ENCODE measurements at places on chromosomes 1 and 21.

DNA sequence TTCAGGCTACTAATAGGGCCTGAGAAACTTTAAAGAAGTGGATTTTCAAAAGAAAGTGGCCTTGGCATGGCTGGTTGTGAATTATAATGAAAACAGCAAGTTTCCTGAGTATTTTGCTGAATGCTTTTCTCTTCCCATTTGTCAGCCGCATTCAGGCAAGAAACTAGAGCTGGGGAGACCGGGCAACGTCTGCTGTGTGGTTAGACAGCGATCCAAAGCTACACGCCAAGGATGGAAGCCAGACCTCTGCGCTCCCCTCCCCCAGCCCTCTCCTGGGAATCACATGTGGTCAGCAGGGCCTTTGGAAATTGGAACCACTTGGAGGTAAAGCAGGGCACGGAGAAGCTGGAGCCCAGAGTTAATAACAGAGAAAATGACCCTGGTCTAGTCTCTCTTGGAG lies 114.1 kb upstream of the CD34 start:
- DNase-seq = no peak

DNA sequence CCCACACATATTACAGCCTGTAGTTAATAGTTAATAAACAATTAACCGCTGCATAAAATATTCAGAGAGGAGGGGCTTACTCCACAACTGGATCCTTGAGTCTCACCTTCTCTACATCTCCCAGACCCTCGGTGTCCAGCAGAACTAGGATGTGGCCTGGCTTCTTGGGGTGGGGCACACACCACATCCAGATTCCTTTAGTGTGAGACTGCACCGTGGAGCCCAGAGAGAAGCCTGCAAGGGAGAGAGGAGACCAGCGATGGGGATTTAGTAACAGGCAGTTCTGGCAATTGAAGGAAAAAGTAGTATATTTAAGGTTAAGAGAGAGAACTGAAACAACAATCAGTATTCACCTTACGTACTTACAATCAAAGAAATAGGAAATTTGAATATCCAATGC lies 4.9 kb downstream of the GBP1 start:
- no peak for DNase-seq

GRCh38 chr21:39696618-39697017 lies 48.4 kb upstream of the IGSF5 start:
- DNase-seq = no peak

DNA sequence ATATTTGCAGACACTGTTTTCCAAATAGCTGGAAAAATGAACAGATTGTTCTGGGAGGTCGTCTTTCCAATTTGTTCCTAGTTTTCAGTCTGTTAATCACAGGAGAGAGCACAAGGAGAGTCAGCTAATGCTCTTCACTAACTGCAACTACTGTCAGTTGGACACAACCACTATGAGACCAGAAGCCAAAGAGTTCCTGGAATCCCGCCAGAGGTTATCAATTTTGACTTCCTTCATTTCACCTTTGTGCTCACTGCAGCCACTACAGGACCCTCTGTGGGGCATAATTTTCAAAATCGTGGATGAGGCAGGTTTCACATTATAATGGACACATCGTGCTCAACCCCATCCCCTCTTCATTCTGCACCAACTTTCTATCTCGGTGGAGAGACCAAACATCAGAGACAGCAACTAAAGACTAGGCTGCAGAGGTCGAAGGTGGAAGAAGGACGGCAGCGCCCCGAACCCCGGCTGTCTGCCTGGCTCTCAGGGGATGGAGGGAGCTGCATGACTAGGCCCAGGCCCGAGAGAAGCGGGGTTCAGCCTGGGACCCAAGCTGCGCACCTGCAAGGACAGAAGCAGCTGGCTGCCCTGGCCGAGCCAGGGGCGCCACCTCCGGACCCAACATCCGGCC lies 602 bp downstream of the KIAA0319L start:
- no peak for DNase-seq

- DNase-seq = no peak
These were observed 662.3 kb upstream of the CAMK1G start for GRCh38 chr1:208921259-208921658.

DNA sequence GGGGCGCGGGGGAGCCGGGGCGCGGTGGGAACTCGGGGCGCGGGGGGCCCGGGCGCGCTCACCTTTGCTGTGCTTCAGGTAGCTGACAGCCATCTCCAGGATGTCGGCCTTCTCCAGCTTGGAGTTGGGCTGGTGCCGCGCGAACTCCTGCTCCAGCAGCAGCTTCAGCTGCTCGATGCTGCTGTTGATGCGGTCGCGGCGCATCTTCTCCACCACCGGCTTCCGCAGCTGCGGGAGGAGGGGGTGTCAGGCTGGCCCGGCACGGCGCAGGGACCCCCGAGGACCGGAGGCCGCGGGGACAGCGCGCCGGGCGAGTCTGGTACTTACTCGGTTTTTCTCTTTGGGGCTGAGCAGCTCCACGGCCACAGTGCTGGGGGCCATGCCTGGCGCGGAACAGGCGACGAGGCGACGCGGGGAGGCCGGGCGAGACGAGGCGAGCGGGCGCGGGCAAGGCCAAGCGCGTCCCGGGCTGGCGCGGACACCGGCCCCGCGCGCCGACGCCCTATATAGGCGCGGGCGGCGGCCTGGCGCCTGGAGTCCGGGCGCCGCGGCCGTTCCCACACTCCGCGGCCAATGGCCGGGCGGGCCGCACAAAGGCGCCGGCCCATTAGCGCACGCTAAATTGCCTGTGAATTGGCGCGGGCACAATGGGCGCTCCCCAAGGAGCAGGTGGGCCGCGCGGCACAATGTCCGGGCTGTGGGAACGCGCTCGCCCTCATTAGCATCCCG lies at the start of gene HES5:
HES5 (minus strand) TSS at position 480 of the 729 bp plus-strand sequence; CDS start at position 381, 99 bp downstream.
- DNase-seq = no peak

DNA sequence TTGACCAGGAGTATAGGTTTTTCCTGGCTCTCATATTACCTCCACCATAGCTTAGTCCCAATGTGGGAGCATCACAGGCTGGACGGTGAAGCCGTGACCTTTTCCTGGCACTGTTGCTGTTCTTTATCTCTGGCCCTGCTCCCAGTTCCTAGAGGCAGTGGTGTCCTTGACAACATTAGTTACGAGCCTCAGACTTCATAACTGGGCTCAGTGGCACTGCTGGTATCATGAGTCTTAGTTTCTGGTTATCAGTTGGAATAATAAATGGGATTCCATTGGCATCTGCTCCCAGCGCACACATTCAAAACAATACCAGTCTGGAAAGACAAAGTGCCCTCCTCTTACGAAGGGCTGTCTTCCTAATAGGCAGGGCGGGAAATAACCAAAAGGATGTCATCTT lies 8.0 kb downstream of the RNPEP start:
- DNase-seq = no peak

DNA sequence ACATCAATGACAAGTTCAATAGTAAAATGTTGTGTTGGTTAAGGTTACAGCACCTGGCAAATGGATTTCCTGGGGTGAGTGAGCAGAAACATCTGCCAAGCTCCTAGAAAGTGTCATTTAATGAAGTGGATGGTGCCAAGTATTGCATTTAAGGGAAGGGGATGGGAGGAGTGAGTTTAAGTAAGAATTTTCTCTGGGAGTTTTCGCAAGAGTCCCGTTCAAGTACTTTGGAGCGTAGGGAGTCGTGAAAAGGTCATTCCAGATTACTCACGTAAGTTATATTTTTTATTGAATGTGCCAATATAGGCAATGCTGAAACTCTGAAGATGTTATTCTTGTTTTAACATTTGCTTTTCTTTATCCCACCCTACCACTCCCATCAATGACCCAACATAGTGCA lies 117.4 kb upstream of the RAB3GAP2 start:
- no peak for DNase-seq

DNA sequence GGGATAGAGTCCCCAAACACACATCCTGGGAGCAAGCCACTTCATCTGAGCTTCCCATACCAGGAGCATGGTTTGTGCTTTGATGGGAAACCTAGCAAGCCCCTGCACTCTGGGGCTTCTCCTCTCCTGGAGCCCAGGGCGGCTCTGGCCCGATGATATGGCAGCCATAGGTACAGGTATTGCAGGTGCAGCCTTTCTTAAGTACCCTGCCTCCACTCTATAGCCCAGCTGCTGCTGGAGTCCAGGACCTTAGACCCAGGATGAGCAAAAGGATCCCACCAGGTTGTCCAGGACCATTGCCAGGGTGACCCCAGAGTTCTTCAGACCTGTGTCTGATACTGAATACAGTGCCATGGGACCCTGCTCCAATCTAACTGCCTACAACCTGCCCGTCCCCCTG lies 4.2 kb downstream of the C1orf226 start:
- peak; percentile 12 for DNase-seq

GRCh38 chr1:43439781-43440180 lies 13.9 kb downstream of the HYI start:
- no peak for DNase-seq

- no peak for DNase-seq
These were observed 63.4 kb upstream of the BCL10 start for GRCh38 chr1:85339656-85340399.

GRCh38 chr21:45871616-45872236 lies 109.8 kb upstream of the COL6A1 start:
- no peak for DNase-seq

GRCh38 chr1:207081088-207081487 lies 7.6 kb upstream of the C4BPB start:
- no peak for DNase-seq

DNA sequence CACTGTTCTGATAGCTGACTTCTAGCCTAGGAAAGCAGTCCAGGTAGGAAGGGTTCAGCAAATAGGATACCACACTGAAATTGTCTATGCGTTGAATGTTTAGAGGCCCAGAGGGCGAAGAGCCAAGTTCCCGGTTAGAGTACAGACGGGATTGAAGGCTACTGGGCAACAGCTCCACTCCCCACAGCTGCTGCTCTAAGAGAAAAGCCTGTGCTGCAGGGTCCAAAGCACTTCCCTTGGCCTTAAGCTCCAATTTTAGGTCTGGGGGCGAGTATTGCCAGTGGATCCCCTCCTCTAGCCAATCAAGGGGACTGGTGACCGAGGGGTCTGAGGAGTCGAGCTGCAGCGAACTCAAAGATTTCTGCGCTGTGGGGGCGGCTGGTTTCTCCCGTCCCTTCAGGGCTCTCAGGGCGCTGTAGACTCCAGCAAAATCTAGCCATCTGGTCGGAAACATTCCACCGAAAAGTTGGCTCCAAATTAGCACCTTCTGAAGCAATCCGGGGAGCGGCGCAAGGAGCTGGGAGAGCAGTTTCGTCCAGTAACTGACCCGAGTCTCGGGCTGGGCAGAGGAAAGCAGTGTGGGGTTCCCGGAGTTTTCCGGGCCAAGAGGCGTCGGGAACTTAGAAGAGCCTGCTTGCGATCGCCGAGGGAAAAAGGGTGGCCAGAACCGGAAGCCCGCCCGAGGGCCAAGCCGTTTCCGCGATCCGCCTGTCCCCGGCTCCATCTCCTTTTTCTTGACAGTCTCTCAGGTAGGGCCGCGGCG lies 748 bp downstream of the PPP1R15B start:
- no peak for DNase-seq

DNA sequence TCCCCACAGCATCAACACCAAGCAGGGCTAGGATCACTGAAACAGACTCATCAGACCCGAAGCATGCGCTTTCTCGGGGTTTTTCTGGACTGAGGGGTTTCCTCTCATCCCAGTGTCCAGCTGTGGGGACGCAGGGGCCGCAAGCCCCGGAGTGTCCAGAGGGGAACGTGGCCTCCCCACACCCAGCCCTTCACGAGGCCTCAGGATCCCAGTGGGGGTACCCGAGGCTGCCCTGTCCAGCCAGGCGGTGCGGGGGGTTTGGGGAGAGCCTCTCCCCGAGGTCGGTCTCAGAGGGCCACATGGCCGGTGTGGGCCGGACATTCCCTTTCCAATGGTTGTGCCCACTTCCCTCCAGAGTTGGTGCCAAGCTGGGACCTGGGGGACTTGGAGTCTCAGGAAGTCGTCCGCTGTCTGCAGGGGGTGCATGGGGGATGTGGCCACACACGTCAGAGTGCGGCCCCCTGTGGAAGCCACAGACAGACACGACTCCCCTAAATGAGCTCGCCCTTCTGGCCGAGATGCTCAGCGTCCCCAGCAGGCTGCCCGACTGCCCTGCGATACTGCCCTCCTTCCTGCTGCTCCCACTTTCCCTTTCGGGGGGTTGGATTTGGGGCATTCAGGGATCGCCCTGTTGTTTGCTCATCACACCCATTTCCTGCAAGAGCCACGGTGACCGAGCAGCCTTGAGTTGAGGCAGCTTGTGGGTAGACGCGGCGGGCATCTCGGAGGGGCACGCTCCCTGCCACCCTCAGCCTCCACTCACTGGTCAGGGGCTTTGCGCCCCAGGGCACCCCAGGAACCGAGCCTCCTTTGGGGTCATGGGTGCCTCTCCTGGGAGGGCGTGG lies 4.1 kb downstream of the COL6A1 start:
- DNase-seq = no peak

DNA sequence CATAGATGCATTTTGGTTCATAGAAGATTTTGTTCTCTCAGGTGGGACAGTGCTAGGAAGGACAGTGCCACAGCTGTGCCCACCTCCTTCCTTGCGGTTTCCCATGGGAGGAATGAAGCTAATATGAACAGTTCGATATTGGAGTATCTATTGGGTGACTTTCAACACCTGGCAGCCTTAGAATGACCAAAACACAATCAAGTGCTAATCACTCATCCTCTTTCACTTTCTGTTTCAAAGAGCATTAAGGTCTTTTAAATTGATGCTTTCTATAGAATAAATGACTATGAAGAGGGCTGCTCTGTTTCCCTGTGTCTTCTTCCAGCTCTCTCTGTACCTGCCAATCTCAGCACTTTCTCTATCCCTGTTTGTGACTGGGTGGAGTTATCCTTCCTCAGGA lies 784.0 kb downstream of the MRPL39 start:
- DNase-seq = no peak

GRCh38 chr1:188164459-188164858 lies 1335.7 kb downstream of the PLA2G4A start:
- DNase-seq = no peak

DNA sequence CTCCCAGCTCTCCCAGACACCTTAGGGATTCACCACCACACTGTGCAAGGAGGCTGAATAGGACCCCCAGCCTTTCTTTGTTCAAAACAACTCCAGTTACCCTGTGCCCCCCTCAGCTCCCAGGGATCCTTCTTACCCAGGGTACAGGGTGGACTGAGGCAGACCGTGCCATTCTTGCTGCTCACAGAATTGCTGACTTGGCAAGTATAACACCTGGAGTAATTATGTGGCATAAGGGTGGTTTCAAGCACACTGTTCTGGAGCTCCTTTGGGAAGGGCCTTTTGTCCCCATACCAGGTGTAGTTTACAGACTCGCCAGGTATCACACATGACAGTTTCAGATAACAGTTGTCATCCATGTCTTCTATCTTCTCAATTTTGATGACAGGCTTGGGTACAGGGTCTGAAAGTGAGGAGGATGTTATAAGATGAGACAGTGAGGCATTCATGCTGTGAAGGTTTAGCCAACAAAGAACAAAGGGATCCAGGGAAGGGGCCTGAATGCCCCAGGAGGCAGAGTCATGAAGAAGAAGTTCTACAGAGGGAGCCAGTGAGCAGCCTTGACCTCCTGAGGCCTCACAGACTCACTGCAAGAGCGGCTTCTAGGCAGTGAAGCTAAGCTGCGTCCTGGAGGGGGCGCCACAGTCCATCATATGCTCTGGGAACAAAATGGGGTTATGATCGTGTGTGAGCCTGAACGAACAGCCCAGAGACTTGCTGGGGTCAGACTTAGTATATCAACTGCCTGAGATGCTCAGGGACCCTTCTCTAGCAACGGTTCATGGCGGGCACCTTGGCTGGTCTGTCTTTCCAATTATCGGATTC lies 30.3 kb downstream of the CD48 start:
- DNase-seq = peak; percentile 51

- DNase-seq = no peak
These were observed 315.2 kb upstream of the BRINP3 start for GRCh38 chr1:190792873-190793272.

All from GM13976 (cell line).